IPS DF 6.9 (cell line): ENCODE measurements at places on chromosomes 12 and 14.
A peak's percentile ranks its signal among the peaks of the same experiment; 100 is the strongest.

DNA sequence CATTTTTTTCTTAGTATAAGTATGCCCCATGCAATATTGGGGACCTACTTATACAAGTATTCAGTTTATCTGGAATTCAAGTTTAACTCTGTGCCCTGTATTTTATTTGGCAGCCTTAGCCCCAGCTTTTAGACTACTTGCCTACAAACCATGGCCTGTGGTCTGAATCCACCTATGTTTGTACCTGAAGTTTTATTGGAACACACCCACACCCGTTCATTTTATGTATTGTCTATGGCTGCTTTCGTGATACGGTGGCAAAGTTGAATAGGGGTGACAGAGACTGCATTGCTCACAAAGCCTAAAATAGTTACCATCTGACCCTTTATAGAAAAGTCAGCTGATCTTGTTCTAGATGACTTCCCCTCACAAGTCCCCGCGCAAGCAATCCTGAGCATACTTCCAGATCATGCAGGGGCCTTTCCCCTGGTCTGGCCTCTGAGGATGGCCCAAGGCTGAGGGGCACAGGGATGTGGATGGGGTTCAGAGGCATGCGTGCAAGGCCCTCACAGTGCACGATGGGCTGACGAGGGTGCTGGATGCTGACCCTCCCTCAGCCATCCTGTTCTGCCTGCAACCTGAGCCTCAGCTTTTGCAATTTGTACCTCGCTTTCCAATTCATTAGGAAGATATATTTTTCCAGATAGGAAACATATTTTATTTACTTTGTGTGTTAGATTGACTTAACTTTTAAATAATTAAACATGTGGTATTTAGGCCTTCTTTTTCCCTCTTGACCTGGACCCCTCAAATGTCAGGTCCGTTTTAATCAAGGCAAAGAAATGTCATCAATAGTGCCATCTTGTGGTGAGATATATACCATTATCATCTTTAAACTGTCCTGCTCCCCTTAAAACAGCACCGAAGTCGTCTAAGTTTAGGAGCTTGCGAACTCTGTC, 527.3 kb upstream of the CCDC196 start:
- DNase-seq: peak; percentile 31

DNA sequence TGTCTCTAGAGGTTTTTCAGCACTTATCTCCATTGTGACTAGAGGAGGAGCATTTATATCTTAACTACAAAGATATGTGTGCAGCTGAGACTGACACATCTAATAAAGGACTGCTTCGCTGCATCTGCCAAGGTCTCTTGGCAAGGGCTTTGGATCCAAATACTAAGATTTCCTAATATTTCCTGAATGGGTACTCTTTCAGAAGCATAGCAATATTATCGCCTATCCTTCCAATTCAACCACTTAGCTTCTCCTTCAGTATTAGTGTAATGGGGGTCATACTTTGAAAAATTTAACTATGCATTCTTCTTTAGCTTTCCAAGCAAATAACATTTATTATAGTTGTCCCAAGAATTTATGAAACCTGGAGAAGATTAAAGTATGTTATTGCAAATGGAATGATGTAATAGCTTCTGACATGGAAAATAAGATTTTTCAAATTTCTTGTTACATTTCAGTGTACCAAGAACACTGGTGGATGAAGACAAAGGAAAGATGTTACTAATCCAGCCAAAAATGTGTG, 243.0 kb upstream of the PDE3A start:
- DNase-seq: no peak

GRCh38 chr12:118714051-118714460, 267.3 kb upstream of the SRRM4 start:
- peak; percentile 57 for DNase-seq

DNA sequence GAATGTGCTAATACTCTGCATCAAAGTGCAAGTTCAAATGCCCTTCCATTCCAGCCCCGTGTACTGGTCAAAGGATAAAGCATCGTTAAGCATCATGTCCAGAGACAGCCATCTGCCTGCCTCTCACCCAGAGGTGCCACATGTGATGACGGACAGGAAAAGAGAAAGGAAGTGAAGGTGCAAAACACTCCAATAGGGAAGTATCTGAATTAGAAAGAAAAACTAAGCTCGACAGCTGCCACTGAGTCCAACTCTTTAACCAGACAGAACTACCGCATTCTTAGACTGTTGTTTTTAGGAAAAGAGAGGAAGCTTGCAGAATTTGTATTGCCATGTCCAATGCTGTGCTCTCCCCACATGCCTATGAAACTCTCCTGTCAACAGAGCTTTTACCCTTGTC, 465.0 kb upstream of the SOX5 start:
- no peak for DNase-seq

DNA sequence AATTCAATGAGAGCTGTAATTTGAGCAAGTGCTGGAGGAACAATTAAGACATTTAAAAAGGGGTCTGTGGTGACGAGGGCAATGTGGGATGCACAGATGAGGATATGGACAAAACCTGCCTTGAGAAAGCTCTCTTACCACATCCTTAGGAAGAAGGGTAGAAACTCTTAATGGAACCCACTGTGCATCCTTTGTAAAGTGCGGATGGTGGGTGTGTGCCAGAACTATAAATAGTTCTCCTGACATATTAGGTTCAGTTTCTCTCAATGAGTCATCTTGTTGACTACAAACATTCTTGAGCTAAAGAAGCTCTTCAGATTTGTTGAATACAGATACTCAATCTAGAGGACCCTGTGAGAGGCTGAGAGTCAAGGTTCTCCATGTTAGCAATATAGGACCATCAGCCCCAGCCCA, 106.1 kb upstream of the ANO4 start:
- DNase-seq: no peak

- DNase-seq: no peak
These were observed 137.9 kb upstream of the ATP2B1 start for GRCh38 chr12:89846473-89847055.

DNA sequence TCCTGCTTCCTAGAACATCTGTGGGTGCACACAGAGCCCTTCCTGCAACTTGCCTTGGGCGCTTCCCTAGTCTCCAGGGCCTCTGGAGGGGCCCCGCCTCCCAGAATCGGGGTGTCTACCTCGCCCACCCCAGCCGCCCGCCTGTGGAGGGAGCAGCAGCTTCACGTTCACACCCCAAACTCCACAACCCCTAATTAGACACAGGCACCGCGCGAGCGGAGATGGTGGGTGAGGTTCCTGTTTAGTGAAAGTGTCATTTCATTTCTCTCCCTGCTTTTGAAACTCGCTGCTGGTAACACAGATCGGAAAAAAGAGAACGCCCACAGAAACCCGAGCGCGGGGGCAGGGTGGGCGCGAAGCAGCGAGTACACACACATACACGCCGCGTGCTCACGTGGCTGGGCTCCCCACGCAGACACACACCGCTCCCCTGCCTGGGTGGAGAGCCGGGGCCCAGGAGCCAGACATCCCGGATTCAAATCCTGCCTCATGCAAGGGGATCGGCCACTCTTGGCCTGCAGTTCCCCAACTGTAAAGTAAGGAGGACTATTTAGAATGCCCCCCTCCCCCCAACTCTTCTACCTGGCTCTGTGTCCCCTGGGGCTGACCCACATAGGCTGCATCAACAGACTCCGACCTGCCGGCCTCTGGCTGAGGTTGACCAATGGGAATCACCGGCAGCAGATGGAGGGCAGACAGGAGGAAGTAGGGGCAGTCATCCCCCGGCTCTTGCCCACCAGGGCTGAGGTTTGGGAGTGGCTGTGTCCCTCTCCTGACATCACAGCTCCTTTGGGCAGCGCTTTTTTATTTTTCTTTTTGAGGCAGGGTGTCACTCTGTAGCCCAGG, 79.2 kb upstream of the NCOR2 start:
- DNase-seq: no peak

GRCh38 chr12:19245666-19246065, 116.1 kb downstream of the PLEKHA5 start:
- DNase-seq: no peak

DNA sequence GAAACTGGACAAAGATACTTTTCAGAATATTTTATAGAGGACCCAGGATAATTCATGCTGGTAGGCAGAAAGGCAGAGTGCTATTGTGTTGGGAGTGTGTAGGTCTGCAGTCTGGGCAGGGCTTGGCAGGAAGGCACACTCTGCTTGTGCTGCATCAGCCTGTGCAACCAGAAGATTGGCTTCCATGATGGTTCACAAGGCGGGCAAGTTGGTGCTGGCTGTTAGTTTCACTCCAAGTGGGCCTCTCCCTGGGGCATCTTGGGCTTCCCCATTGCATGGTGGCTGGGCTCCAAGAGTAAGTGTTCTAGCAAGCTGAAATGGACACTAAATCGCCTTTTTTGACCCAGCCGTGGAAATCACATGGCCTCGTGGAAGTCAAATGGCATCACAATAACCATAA, 1.8 kb upstream of the UBE2N start:
- DNase-seq: no peak

DNA sequence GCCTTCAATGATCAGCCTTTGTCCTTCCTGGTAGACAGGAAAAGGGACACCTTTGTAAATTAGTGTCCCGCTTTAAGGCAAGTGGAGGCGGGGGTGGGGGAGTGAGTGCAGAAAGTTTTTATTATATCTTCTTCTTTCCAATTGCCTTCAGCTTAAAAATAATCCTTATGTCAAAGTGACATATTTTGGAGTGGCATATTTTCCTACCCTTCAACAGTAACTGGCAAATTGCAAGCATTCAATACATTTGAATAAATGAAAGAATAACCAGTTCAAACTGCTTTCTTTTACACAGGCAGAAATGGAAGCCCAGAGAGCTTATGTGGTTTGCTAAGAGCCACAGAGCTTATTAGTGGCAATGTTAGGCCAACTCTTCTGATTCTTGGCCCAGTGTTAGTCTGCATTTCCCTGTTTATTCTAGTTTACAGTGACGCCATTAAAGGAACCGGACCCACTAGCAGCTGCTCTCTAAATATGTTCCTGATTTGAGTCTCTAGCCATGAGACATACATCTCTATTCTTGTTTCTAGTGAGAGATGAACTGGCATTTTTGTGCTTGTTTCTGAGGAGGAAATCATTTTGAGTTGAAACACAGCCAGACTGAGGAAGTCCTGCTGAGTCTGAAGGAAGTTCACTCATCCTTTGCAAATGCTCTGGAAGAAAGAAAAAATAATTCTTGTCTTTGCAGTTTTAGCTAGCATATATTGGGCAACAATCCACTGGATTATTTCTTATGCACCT, 468.7 kb downstream of the NOVA1 start:
- DNase-seq: no peak
